ENCODE measurements at places on chromosomes 2 and 18.

DNA sequence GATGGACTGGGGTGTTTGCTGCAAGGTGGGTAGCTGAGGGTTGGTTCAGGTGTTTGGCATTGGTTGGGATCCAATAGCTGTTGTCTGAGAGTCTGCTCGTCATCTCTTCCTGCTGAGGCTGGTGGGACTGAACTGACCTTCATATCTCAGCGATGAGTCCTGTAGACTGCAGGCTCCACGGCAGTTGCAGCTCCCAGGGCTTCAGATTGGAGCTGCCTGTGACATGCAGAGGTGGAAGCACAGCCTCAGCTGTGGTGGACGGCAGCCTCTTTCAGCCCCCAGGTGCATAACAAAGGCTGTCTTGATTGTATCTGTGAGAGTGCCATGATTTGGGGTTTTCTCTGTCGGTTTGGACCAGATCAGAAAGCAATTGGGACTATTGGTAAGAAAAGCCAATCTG is 3.9 kb upstream of the IL1R2 start:
- DNase-seq: no peak

- peak; percentile 21 for DNase-seq
Observed at GRCh38 chr2:236359426-236360045, 95.3 kb upstream of the ASB18 start.

- no peak for DNase-seq
Observed at GRCh38 chr2:230434677-230435324, 18.8 kb downstream of the SP100 start.

- DNase-seq: no peak
Observed at GRCh38 chr2:206112108-206112507, 26.1 kb upstream of the INO80D start.

DNA sequence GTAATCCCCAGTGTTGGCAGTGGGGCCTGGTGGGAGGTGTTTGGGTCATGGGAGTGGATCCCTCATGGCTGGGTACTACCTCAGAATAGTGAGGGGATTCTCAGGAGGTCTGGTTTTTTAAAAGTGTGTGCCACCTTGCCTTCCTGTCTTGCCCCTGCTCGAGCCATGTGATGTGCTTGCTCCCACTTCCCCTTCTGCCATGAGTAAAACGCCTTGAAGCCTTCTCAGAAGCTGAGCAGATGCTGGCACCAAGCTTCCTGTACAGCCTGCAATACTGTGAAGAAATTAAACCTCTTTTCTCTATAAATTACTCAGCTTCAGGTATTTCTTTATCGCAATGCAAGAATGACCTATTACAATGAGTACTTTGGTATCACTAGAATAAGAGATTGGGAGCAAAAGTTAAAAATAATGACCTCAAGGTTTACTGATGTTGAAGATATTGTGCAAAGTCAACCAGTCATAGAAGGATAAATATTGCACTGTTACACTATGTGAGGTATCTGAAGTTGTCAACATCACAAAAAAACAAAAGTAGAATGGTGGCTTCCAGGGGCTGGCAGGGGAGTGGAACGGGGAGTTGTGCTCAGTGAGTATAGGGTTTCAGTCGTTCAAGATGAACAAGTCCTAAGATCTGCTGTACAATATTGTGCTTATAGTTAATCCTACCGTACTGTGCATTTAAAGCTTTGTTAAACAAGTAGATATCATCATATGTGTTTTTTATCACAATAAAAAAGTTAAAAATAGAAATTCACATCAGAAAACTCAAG is 938.3 kb upstream of the CNTNAP5 start:
- no peak for DNase-seq

GRCh38 chr2:149038442-149039212 is at the start of gene LYPD6B:
Gene LYPD6B, plus strand, starts transcription at chr2:149038699. Its CDS starts 92,250 bp downstream, at chr2:149130949.
- no peak for DNase-seq

DNA sequence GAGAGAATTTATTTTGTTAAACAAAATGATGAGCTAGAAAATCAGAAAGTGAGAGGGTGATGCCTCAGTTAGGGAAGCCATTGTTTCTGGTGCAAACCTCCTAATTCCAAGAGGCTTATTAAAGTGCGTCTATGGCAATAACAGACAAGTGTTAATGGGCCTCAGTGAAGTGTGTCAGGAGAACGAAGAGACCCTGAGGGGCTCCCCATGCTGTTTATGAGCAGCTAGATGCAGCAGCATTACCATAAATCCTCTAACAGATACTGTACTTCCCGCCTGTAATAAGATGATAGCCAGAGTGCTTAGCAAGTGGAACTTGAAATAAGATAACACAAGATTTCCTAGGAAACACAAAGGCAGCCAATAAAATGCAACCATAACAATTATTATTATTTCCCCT is 157.4 kb downstream of the MYT1L start:
- no peak for DNase-seq

- DNase-seq: no peak
Observed at GRCh38 chr2:20533993-20534622, 87.2 kb downstream of the RHOB start.

DNA sequence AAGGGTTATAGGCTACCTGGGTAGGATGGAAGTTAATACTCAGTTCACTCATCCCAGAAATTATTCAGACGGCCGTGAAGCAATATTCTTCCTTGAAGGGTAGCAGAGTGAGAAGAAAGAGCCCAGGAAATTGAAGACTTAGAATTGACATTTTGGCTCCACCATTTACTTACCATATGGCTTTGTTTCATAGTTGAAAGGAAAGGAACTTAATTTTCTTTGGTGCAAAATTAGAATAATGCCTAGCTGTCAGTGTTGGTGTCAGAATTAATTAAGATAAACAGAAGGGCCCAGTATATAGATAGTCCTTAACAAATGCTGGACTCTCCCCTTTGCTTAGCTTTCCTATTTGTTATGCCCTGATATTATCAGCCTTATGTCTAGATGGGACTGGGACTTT is 263.2 kb downstream of the KCNJ3 start:
- no peak for DNase-seq

- DNase-seq: no peak
Observed at GRCh38 chr2:152460567-152460966, 125.6 kb downstream of the FMNL2 start.

- DNase-seq: peak; percentile 20
Observed at GRCh38 chr18:32048507-32049091, 30.0 kb downstream of the RNF125 start.

GRCh38 chr2:217250013-217250524 is 390.2 kb upstream of the TNP1 start:
- no peak for DNase-seq

DNA sequence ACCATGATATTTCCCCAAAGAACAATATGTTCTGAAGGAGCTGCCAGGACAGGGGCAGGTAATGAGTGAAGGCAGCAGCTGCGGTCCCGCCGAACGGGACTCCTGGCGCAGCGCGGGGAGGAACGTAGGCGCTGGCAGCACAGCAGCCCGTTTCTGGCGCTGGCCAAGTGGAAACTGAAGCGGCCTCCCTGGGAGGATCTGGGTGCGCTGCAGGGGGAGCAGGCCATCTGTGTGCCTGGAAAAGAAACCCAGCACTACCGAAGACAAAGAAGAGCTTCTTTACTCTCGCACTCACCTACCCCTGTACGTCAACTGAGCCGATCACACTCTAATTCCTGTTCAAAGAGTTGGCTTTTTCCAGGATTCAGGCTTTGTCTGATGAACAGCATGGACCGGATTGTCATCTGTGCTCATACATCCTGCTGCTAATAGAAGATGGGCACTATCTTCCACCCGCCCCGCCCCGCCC is 11.8 kb downstream of the G6PC2 start:
- no peak for DNase-seq

DNA sequence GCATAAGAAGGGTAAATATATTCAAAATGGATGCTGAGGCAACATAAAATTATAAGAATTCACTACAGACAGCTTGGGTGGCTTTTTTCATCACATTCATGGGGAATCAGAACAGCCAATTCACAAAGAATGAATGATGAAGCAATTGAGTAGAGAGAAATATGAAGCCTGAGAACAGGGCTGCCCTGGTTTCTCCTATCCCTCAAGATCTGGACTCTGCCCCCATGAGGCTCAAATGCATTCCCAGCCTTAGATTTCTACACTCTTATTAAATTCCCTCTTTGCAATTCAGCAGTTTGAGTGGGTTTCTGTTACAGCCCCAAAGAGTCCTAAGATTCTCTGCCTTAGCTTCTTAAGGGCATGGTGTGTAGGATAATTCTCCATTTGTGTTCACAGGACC is 172.5 kb downstream of the MAIP1 start:
- no peak for DNase-seq

- peak; percentile 77 for DNase-seq
Observed at GRCh38 chr2:196131384-196131937, 39.9 kb downstream of the STK17B start.

DNA sequence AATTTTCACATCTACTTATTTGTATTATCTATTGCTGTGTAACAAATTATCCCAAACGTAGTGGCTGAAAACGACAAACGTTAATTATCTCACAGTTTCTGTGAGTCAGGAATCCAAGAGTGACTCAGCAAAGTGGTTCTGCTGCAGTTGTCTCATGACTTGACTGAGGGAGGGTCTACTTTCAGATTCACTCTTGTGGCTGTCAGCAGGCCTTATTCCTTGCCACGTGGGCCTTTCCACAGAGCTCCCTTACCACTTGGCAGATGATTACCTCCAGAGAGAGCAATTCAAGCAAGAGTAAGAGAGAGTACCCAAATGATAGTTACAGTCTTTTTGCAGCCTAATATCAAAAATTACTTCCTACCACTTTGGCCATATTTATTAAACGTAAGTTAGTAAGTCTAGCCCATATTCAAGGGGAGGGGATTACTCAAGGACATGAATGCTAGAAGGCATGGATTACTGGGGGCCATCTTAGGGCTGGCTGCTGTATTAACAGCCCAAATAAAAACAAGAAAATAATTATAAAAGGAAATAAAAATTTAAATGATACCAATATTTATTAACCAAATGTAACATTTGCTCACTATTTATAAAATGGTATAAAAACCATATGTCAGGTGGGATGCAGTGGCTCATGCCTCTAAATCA is 48.7 kb upstream of the NBEAL1 start:
- DNase-seq: peak; percentile 2

GRCh38 chr18:50014606-50015005 is 180.3 kb downstream of the MYO5B start:
- DNase-seq: no peak

DNA sequence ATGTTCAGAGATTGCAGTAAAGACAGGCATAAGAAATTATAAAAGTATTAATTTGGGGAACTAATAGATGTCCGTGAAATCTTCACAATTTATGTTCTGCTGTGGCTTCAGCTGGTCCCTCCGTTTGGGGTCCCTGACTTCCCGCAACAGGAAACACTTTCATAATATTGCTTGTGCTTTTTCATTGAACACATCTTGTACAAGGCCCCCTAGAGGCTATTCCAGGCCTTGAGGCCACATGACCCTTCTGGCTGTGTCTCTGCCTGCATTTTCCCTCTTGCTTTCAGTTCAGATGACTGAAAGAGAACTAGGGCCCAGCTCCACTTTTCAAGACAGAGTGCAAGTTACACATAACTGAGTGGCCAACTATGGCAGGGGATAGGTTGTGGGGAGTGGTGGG is 164.1 kb downstream of the TMEM247 start:
- no peak for DNase-seq

DNA sequence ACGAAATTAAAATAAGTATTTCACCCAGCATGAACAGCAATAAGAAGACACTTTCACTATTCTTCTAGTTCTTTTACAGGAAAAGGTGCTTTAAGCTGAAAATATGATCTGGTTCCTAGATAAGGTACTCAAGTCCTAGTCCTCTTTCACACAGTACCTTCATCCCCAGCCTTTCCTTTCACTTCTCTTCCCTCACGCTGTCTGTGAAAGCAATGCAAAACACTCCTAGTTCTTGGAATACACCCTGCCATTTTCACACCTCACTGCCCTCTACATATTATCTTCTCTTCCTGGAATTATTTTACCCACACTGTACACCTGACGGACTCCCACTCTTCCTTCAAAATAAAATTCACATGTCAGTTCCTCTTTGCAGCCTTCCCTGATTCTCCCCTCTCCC is 82.9 kb downstream of the DNAH7 start:
- no peak for DNase-seq

GRCh38 chr2:208354964-208355381 is 51.6 kb upstream of the PTH2R start:
- no peak for DNase-seq

DNA sequence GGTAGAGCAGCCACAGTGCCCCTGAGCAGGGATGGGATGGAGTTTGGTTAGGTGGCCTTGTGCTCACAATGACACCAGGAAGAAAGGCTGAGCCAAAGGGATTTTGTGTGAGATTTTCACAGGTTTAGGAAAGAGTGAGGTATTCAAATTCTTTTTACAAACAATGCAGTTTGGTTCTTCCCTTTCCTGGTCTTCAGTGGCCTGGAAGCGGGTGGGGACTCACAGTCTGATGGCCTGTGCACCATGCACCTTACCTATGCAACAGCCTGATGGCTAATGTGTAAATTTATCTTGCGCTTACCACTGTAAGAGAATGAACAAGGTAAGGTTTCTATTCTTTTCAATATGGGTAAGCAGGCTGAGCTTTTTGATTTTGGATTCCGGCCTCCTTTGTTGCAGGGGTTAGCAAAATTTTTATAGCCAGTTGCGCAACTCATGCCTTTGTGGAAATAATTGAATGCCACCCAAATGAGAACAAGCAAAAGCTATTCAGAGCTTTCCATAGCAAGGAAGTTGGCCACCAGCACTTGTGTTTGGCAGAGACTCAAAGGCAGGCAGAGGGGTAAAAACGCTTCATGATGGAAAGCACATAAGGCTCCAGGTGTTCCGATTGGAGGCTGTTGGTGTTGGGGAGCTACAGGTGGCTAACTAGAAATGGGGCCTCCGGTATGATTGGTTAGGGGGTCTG is 23.8 kb upstream of the IL1R2 start:
- no peak for DNase-seq

DNA sequence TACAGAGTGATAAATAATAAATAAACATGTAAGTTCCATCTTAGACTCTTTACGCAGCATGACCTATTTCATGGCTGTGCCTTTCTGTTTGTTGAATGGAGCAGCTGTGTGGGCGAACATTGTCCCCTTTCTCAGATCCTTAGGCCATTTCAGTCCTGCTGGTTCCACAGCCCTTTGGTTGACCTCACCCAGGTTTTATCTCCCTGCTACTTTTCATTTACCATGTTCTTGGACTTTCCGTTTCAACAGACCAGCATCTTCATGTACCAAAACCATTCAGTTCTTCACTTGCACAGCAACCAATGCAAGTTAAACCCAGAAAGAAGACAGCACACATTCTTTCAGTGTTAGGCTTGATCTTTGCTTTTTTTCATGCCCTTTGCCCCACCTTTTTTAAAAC is 83.8 kb downstream of the XRCC5 start:
- no peak for DNase-seq
